ENCODE measurements at places on chromosomes 1 and 21.

DNA sequence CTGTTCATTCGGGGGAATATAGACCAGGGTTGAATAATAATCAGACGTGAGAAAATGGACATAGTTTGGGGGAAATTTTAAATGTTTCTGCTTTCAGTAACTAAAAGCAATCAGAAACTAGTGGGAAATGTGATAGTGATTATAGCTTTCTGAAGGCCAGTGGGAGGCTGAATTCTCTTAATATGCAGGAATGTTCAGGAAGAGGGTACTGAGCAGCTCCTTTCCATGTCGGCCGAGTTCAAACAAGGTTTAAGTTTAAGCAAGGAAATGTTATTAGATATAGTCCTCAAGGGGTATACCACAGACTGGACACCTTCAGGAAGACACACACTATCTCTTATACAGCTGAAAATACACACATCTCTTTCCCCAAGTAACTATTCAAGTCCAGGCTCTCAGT, 105.5 kb downstream of the HHAT start:
- no peak for DNase-seq

- DNase-seq, result no peak
Observed at GRCh38 chr1:223180731-223181321, 37.8 kb upstream of the TLR5 start.

GRCh38 chr1:236168716-236169429, 26.5 kb downstream of the GPR137B start:
- DNase-seq, result peak; percentile 69

DNA sequence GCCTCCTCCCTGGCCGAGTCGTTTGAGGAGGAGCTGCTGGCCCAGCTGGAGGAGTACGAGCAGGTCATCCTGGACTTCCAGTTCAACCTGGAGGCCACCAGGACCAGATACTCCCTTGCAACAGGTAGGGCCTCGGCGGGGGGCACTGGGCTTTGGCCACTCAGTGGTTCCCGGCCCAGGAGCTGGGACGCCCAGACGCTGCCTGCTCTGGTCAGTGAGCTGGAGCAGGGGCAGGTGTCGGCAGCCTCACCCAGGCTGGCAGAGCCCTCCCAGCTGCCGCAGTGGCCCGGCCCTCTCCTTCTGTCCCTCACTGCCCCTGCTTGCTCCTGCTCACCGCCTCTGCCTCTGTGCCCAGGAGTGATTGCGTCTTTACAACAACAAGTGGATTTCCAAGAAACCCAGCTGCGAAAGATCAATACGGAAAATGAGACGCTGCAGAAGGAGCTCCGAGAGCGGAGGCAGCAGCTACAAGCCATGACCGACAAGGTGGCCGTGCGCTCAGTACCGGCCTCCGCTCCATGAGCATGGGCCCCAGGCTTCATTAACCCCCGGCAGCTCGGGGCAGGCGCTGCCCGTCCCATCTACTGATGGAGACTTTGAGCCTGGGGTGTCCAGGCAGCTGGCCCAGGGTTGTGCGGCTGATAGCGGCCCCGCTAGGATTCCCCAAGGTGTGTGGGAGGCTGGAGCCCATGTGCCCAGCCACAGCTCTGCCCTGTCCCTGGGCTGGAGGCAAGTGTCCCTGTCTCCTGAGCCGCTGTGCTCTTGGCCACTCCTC, 9.0 kb upstream of the SMIM1 start:
- no peak for DNase-seq

- DNase-seq, result no peak
Observed at GRCh38 chr1:199064971-199065370, 426.1 kb downstream of the PTPRC start.

DNA sequence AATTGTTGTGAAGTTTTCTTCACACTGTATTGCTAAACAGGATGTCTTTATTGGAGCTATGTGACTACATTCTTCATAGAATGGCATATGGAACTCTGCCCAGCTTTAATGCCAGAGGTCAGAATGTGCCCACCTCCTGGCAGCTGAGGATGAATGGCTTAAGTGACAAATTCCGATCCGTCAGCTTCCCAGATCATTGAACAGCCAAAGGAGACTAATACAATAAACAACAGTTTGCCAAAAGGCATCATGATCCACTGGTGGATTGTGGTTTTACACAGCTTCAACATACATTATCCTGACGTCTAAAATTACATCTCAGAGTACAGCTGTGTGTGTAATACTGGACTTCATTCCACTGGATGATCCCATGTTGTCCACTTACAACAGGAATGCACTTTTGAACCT, 68.7 kb upstream of the C1orf105 start:
- DNase-seq, result no peak

- no peak for DNase-seq
Observed at GRCh38 chr1:96565546-96565945, 156.0 kb upstream of the PTBP2 start.

GRCh38 chr1:203692565-203693470, 66.2 kb downstream of the ATP2B4 start:
- peak; percentile 48 for DNase-seq

GRCh38 chr1:180195916-180196315, 34.1 kb upstream of the LHX4 start:
- DNase-seq, result no peak

DNA sequence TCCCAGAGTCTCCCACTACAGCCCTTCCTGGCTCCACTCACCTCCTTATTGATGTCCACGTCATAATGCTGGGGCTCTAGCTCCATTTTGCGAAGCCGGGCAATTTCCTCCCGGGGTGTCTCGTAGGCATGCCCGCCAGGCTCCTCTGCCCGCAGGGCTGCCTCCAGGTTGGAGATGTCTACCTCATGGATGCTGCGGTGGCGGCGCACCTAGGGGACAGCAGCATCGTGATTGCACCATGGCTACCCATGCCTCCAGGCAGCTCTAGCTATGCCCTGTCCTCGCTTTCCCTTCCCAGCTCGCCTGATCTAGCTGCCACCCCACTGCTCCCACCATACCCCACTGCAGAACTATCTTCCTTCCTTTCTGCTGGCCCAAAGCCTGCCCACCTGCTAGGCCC, 15.1 kb upstream of the GOLT1A start:
- no peak for DNase-seq

GRCh38 chr1:87141556-87141955, 187.1 kb upstream of the LMO4 start:
- no peak for DNase-seq
